Neural crest cell (in vitro differentiated cells): ENCODE measurements at places on chromosomes 16 and 17.

DNA sequence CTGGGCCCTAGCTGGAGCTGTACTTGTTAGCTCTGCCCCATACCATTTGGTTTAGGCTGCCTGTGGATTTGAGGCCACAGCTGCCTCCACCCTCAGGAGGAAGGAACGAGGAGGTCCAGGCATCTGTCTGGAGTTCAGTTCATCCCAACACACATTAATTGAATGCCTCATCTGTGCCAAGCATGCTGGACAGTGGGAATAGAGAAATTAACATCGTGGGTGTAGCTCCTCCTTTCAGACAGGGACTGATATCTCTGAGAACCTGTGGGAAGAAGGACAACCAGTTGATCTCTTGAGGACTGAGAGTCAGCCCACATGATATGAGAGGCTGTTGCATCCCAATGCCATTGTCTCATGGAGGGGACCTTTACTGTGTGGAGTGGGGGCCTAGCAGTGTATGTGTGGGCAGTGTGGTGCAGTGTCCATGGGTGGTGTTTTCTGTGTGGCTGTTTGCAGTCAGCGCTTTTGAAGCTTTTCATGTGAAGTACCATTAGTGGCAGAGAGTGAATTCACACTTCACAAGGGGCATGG lies 29.4 kb upstream of the DDX52 start:
- DNase-seq: no peak

DNA sequence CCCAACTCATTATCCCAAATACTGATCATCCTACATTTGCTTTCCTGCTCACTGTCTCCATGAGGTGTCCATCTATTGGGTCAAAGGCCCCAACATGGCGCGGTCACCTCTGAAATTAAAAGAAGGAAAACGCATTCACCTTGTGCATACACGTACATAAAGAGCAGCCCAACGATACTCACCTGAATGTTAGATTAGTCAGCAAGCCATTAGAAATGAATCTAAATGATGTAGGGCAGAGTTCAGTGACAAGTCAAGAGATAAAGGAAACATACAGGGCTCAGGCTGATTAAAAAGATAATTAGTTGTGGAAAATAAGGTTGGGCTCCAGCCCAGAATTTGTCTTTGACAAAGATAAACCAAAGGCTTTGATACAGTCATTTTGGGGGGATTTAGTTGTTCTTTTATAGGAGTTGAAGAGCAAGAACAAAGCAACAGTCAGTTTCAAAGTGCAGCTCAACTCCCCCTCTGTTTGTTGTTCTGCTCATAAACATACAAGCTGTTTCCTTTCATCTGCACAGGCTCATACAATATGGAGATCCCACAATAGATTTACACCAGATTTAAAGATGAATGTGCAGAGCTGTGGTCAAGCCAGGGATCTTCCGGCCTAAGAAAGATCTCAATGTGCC lies 21.1 kb downstream of the NXPH3 start:
- no peak for DNase-seq

DNA sequence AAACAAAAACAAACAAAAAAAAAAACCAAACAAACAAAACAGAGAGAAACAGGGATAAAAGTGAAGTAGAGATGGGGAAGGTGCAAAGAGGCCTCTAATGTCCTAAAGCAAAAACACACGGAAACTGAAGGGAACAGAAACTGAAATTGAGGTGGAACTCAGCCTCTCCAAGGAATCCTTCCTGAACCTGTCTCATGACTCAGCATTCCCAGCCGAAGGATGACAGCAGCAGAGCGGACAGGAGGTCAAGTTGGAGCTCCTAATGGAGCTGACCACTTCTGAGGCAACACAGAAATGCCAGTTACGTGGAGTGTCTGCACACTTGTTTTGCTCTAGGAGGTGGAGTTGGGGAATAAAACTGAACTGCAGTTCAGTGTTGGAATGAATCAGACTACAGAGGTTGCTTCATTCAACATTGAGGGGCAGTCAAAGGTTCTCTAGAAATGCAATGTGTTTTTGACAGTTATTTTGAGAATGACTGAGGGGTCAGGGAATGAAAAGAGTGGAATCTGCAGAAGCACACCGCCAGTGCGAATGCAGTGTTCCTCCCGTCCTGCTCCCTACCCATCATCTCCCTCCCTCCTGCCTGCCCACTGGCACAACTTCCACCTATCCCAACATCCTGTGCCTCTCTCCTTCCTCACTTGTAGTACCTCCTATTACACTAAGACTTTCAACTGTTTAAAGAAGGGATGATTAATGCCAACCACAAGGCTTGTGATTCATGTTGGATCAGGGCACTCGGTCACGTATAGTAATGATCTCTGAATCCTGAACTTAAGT lies 6.3 kb downstream of the UBE2O start:
- DNase-seq: no peak

GRCh38 chr17:76053246-76054111 lies 18.8 kb downstream of the SRP68 start:
- no peak for DNase-seq

GRCh38 chr17:69412251-69412671 lies 2.2 kb upstream of the MAP2K6 start:
- DNase-seq: no peak

DNA sequence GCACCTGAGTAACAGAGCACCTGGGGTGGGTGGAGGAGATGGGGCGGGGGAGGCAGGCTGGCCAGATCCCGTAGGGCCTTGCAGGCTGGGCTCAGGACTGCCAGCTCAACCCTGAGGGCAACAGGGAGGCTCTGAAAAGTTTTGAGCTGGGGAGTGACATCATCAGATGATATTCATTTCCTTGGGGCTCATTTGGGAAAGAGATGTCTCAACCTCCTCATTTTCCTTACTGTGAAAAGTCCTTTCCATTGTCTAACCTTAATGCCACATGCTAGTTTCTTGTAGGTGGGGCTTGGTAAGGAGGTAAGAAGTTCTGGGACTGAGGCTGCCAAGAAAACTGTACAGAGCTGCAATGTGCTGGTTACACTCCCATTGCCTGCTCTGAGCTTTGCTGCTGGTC lies 3.7 kb downstream of the TNS4 start:
- no peak for DNase-seq

GRCh38 chr17:3032258-3033247 lies 30.9 kb downstream of the OR1D5 start:
- DNase-seq: no peak

DNA sequence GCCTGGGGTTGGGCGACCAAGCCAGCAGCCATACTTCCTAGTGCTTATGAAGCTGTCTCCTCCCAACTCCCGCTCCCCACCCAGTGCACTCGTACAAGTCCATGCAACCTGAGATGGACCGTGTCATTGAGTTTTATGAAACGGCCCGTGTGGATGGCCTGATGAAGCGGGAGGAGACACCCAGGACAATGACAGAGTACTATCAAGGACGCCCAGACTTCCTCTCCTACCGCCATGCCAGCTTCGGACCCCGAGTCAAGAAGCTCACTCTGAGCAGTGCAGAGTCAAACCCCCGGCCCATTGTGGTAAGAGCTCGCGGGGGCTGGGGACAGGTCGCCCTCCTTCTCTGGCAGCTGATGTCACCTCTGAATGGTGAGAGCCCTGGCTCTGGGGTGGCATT lies 11.0 kb upstream of the KATNB1 start:
- no peak for DNase-seq

- DNase-seq: no peak
Measured at GRCh38 chr17:61702450-61702849, 111.4 kb upstream of the NACA2 start.

DNA sequence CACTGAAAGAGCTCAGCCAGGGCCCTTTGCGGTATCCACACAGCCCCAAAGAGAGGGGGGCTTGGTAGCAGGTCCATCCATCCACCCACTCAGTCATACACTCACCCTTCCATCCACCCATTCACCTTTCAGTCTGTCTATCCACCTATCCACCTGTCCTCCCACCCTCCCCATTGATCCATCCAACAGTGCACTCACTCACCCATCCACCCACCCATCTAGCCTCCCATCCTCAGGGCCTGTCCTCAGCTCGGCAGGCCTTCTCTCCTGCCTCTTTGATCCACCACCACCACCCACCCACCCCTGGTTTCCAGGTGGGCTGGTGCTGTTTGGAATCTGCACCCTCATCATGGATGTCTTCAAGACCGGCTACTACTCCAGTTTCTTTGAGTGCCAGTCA lies 1.2 kb downstream of the OTOP2 start:
- DNase-seq: no peak

DNA sequence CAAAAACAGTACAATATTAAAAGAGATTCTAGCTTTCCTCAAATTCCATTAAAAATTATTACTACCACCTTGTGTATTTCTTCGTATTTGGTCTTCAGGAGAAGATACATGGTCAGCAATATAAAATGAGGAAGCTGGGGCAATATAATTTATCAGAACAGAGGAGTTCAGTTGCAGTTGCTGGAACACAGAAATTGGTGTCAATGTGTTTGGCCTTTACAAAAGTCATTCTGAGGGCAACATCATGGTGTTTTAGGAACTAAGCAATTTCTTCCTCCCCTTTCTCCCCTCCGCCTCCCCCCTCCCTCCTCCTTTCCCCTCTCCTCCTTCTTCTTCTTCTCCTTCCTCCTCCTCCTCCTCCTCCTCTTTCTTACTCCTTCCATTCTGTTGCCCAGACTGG lies 102.1 kb downstream of the YPEL2 start:
- no peak for DNase-seq

DNA sequence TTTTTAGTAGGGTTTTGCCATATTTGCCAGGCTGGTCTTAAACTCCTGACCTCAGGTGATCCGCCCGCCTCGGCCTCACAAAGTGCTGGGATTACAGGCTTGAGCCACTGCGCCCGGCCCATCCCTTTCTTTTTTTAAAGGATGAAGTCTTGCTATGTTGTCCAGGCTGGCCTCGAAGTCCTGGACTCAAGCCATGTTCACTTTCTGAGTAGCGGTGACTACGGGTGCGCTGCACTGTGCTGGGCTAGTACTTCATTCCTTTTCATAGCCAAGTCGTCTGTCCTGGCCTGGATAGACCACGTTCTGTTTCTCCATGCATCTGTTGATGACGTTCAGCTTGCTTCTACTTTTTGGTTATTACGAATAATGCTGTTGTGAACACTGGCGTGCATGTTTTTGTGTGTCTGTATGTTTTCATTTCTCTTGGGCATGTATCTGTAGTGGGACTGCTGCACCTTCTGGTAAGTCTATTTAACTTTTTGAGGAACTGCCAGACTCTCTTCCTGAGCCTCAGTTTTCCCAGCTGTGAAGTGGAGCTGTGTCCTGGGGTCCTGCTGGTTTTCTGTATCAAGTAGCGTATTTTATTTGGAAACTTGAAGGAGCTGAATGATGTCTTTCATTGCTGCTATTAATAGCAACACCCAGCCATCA lies 40.0 kb upstream of the GSE1 start:
- DNase-seq: no peak

DNA sequence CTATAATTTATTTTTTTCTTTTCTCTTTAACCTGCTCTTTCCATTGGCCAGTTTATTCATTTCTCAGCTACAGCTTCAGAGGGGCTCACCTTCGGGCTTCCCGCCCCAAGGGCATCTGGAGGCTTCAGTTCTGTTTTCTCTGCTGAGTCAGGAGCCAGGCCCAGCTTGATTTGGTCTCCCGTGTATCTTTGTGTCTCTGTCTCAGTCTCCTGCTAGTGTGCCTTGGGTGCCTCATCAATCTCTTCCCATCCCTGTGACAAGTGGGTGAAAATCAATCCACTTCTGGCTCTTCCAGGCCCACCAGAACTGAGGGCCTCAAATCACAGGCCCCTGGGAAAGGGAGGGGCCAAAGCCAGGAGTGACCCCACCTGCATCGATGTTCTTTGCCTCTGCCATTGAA lies 72.1 kb downstream of the CCDC182 start:
- no peak for DNase-seq

- DNase-seq: no peak
Measured at GRCh38 chr16:2816751-2817339, at the start of gene PRSS21. Gene PRSS21 (plus strand): TSS chr16:2817237. CDS start chr16:2817269, 32 bp downstream.

- DNase-seq: no peak
Measured at GRCh38 chr16:72927199-72928089, 120.5 kb downstream of the ZFHX3 start.

DNA sequence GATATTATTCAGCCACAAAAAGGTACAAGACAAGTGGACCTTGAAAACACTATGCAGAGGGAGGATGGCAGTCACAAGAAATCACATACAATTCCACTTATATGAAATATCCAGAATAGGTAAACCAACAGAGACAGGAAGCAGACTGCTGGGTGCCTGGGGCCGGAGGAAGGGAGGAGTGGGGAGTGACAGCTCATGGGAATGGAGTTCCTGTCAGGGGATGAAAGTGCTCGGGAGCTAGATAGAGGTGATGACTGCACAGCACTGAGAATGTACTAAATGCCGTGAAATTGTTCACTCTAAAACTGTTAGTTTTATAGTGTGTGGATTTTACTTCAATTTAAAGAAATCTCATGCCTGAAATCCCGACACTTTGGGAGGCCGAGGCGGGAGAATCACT lies 74.2 kb upstream of the MED9 start:
- DNase-seq: no peak

DNA sequence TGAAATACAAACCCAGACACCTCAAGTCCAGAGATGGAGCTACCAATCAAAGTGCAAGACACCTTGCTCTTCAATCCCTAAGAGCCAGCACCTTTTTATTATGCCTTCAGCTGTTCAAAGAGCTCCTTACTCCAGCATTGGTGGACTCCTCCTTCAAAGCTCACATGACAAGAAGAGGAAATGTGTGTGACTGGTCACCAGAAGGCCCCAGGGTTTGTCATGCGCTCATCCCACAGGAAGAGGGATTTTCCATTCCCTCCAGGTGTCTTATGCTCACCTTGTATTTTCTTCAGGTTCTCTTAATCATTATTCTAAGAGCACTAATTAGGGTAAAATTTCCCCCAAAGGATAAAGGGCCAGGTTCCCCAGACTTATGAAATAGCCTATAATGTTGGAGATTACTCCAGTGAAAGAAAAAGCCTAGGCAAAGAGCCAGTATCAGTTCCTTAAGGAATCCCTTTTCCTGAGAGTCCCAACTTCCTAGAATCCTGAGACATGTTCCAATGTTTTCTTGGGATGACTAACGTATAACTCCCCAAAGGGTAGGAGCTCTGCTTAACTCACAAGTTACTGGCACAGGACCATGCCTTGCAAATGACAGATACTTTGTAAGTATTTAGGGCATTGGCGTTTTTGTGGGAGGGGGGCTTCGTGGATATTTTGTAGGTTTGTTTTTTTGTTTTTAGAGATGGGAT lies 56.9 kb upstream of the SOX9 start:
- DNase-seq: no peak

DNA sequence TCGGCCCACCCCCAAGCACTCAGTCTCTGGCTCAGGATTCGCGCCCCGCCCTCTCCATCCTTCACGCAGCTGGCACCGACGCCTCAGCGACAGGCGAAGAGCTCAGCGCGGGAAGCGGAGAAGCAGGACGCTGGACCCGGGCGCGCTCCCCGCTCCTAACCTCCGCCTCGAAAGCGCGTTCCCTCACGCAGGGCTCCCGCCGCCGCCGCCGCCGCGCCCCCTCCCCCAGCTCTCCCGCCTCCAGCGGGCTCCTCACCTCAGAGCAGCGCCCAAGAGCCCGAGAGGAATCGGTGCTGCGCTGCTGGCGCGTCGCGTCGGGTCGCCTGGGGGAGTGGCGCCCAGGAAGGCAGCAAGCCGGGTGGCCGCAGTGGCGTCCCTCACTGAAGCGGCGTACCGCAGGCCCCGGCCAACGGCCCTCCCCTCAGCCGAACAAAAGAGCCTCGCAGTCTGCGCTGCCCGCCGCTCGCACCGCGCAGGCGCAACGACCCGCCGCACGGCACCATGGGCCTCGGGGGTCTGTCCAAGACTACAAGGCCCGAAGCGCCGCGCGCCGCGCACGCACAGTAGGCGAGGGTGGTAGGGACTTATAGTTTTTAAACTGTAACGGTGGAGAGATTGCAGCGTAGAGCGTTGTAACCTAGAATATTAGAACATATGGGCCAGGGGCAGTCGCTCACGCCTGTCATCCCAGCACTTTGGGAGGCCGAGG lies at the start of gene CBX1:
Gene CBX1, minus strand, starts transcription at position 467 of the 709 bp plus-strand sequence. CDS start 24,474 bp downstream, outside the sequence.
- DNase-seq: peak; percentile 89
